Neural crest cell (in vitro differentiated cells): ENCODE measurements at places on chromosomes 7 and 10. TPM values are rescaled to one million over a fixed set of nuclear protein-coding genes. Genes with fewer than 3 reads are reported as not detected.

GRCh38 chr10:7239312-7239985, 171.4 kb downstream of the SFMBT2 start:
- no peak for DNase-seq

GRCh38 chr7:124032369-124033094, at the start of gene TMEM229A:
Gene TMEM229A, minus strand, starts transcription at chr7:124033067. Its CDS starts 64 bp downstream, at chr7:124033003.
- DNase-seq, result peak; percentile 50

GRCh38 chr7:80087771-80088170, 46.9 kb upstream of the GNAI1 start:
- DNase-seq, result no peak

GRCh38 chr7:67825356-67825755, 828.7 kb downstream of the TYW1 start:
- no peak for DNase-seq

DNA sequence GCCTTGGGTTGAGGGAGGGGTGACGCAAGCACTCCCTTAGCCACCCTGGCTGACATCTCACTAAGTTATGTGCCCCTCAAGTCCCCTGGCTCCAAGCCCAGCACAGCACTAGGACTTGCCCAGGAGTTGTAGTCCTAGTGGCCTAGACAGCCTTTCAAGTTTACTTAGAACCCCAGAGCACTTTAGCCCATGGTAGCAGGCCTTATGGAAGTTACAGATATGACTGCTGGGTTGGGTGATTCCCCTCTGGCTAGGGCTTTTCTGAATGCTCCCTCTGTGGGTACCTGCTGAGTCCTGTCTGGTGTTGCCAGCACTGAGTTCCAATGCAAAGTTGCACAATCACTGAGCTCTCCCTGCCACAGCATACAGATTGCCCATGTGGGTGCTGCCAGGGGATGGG, 83.2 kb downstream of the AHCYL2 start:
- DNase-seq, result no peak

- DNase-seq, result no peak
These were observed 12.1 kb upstream of the DLX6 start for GRCh38 chr7:96993094-96993865.

DNA sequence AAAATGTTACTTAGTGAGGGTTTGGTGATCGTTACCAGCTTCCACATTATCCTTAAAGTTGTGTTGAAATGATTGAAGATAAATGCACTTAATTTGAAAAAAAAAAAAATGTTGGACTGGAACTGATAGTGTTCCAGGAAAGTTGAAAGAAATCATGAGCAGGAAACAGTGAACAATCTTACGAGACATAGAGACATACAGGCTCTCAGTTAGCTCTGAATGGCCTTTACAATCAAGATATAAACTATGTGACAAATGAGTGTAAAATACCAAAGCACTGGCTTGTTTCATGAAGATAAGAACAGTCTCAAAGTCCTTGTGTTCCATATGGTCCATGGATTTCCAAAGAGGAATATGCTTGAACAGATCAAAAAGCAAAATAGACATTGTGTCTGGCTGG, 430.1 kb upstream of the ETV1 start:
- no peak for DNase-seq

DNA sequence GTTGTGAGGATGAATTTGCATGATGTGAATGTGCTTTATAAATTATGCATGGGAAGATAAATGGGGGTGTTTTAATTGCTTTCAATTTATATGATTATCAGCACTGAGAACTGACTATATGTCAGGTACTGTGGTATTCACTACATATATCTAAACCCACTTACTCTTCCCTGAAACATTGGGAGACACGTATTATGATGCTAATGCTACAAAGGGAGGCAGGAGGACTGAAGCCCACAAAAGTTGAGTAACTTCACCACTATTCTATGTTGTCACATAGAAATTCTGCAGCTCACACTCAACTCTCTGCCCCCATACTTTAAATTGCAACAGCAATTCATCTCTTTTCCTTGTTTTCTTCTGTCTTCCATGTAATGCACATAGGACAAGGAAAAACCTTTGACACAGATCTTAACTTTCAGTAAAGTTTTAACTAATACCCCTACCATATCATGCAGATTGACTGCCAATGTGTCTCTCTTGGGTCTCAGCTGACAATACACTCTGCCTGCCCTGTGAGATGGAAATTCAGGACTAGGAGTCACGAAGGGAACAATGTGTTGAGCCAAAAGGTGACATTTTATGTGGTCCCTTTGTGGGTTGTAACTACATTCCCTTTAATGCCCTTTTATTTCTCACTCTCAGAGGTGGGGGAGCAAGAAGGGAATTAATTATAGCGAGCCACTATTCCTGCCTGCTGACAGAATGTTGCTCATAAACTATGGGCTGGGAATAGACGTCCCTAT, 691.0 kb upstream of the SORCS1 start:
- DNase-seq, result no peak

DNA sequence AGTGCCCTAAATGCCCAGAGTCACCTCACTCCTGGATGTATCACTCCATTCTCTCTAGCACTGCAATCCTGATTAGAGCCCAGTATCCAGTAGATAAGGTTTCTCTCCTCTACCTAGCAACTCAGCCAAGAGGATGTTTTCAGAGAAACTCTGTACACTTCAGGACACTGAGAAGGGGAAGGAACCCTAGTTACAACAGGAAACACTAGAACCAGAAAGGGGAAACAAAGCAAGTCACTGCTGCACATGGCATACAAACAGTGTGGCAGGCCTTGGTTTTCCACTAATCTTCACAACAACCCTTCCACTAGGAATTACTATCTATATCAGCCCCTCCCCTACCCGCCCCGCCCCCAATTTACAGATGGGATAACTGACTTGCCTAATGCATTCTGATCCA, 1.6 kb downstream of the FAM204A start:
- no peak for DNase-seq

- no peak for DNase-seq
These were observed 116.2 kb downstream of the EBF3 start for GRCh38 chr10:129847741-129848483.

The CPEB3 gene
- 1.4 and 1.6 TPM in 2 replicates for total RNA-seq

The MAGI2 gene
- 10.0 and 10.1 TPM in 2 replicates for total RNA-seq

The NME8 gene
- total RNA-seq, result not detected in 2 replicates

The EBF3 gene
- total RNA-seq, result 11.2 and 11.6 TPM in 2 replicates

The TRIM50 gene
- not detected in 2 replicates for total RNA-seq

The LEP gene
- total RNA-seq, result not detected in 2 replicates

The CALML3 gene
- not detected in 2 replicates for total RNA-seq

The TMEM176B gene
- total RNA-seq, result 2.2 and 3.1 TPM in 2 replicates

The SPDYE16 gene
- total RNA-seq, result 0.35 TPM in 1 of 2 replicates, not detected in the other
